ENCODE measurements at places on chromosomes 3 and 15. TPM values are rescaled to one million over a fixed set of nuclear protein-coding genes. Genes with fewer than 3 reads are reported as not detected.
A peak's percentile ranks its signal among the peaks of the same experiment; 100 is the strongest.

Gene HCLS1
- total RNA-seq: not detected

Gene AGBL1
- total RNA-seq: 6.2 TPM

DNA sequence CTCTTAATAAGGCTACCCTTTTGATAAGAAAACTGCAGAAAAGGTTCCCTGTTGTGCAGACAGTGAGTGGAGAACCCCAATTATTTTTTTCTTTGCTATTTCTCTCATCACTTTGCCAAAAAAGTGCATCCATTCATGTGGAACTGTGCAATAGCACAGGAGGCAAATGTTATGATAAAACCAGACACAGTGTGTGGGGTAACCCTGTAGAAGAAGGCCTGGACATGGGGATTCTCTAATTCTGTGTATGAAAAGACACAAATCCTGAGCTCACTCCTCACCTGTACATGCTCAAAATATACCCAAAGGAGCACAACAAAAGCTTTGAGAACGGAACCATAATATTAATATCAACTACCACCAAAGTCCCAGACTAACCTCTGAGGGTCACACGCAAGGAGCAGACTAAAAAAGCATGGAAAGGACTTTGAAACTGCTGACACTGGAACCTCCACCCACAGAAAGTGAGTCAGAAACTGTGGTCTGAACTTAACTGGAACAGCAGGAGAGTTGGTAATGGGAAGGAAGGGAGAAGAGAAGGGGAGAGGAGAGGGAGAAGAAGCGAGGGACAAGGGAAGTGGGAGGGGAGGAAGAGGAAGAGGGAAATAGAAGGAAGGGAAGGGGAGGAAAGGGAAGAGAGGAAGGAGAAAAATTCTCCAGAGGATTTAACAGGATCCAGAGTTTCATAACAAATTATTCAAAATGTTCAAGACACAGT is 299.9 kb downstream of the TBC1D5 start:
- DNase-seq: no peak
- H3K27me3 ChIP-seq: no peaks in the 10 kb centered on the region
- H3K4me1 ChIP-seq: no peaks in the 10 kb centered on the region
- no peak overlapping the region for H3K4me3 ChIP-seq
- no peaks in the 10 kb centered on the region for H3K36me3 ChIP-seq
- H3K27ac ChIP-seq: no peak overlapping the region

- H3K27ac ChIP-seq: no peak overlapping the region
- H3K4me3 ChIP-seq: no peak overlapping the region
- no peaks in the 10 kb centered on the region for H3K36me3 ChIP-seq
- no peaks in the 10 kb centered on the region for H3K27me3 ChIP-seq
- no peaks in the 10 kb centered on the region for H3K4me1 ChIP-seq
These were observed 319.6 kb downstream of the AGBL1 start for GRCh38 chr15:86399041-86399954.

DNA sequence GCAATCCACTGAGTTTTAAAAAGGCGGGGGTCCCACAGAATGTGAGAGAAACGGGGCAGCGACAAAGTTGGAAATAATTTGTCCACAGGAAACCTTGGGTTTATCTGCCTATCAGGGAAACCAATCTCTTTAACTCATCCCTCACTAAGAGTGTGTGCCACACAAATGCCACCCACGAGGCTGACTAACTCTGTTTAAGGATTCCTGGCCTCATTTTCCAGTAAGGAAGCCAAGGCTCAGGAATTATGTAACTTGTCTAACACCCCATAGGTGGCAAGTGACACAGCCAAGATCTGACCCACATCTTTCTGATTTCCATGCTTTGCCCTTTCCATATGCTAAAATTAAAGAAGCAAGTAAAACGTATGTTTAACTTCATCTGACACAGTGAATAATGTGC is 263.2 kb downstream of the CNTN3 start:
- no peak overlapping the region for H3K27ac ChIP-seq
- H3K4me3 ChIP-seq: no peak overlapping the region
- no peak for DNase-seq
- H3K36me3 ChIP-seq: peaks cover 3% of the 10 kb centered on the region
- no peaks in the 10 kb centered on the region for H3K4me1 ChIP-seq
- no peaks in the 10 kb centered on the region for H3K27me3 ChIP-seq

GRCh38 chr15:68812597-68813431 is 7.9 kb downstream of the ANP32A start:
- no peak overlapping the region for H3K4me3 ChIP-seq
- DNase-seq: no peak
- no peaks in the 10 kb centered on the region for H3K27me3 ChIP-seq
- peaks cover 70% of the 10 kb centered on the region for H3K4me1 ChIP-seq
- no peak overlapping the region for H3K27ac ChIP-seq

GRCh38 chr3:69698728-69699127 is 40.5 kb upstream of the MITF start:
- no peaks in the 10 kb centered on the region for H3K4me1 ChIP-seq
- DNase-seq: no peak
- H3K36me3 ChIP-seq: no peaks in the 10 kb centered on the region
- no peak overlapping the region for H3K4me3 ChIP-seq
- H3K27me3 ChIP-seq: no peaks in the 10 kb centered on the region
- no peak overlapping the region for H3K27ac ChIP-seq

- peaks cover 34% of the 10 kb centered on the region for H3K27me3 ChIP-seq
- peaks cover 19% of the 10 kb centered on the region for H3K4me1 ChIP-seq
- no peaks in the 10 kb centered on the region for H3K36me3 ChIP-seq
- H3K4me3 ChIP-seq: peak overlapping the region; percentile 79
- no peak overlapping the region for H3K27ac ChIP-seq
- DNase-seq: no peak
These were observed 2.5 kb upstream of the NLGN1 start for GRCh38 chr3:173395073-173395411.

GRCh38 chr15:71506946-71507345 is 303.4 kb upstream of the NR2E3 start:
- no peaks in the 10 kb centered on the region for H3K36me3 ChIP-seq
- H3K27me3 ChIP-seq: no peaks in the 10 kb centered on the region
- H3K4me1 ChIP-seq: no peaks in the 10 kb centered on the region

- no peak overlapping the region for H3K4me3 ChIP-seq
- H3K36me3 ChIP-seq: no peaks in the 10 kb centered on the region
- no peak for DNase-seq
- H3K27me3 ChIP-seq: no peaks in the 10 kb centered on the region
- no peak overlapping the region for H3K27ac ChIP-seq
These were observed 193.4 kb downstream of the SLC9A9 start for GRCh38 chr3:143654906-143655305.

DNA sequence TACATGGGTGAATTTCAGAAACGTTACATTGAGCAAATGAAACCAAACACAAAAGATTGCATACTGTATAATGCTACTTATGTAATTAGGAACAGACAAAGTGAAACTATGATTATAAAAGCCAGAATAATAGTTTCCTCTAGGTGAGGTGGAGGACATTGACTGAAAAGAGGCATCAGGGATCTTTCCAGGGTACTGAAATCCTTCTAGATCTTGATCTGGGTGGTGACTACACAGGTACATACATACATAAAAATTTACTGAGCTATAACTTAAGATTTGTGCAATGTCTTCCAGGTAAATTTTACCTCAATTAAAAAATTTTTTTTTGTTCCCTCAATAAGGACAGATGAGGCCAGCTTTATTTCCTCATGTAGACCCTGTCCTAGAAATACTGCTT is 665.6 kb upstream of the UBE2E2 start:
- no peak overlapping the region for H3K27ac ChIP-seq
- H3K27me3 ChIP-seq: no peaks in the 10 kb centered on the region
- no peak for DNase-seq
- no peaks in the 10 kb centered on the region for H3K4me1 ChIP-seq
- no peaks in the 10 kb centered on the region for H3K36me3 ChIP-seq

- peaks cover 10% of the 10 kb centered on the region for H3K36me3 ChIP-seq
- no peak overlapping the region for H3K27ac ChIP-seq
- H3K4me1 ChIP-seq: no peaks in the 10 kb centered on the region
- H3K4me3 ChIP-seq: no peak overlapping the region
- H3K27me3 ChIP-seq: no peaks in the 10 kb centered on the region
These were observed 211.1 kb downstream of the SLC9A9 start for GRCh38 chr3:143637133-143637532.

- peaks cover 66% of the 10 kb centered on the region for H3K4me1 ChIP-seq
- no peaks in the 10 kb centered on the region for H3K36me3 ChIP-seq
- H3K27me3 ChIP-seq: no peaks in the 10 kb centered on the region
- no peak overlapping the region for H3K27ac ChIP-seq
These were observed 442.2 kb downstream of the SHQ1 start for GRCh38 chr3:72405943-72406566.

- H3K36me3 ChIP-seq: no peaks in the 10 kb centered on the region
- no peak overlapping the region for H3K4me3 ChIP-seq
- no peaks in the 10 kb centered on the region for H3K27me3 ChIP-seq
- DNase-seq: no peak
- no peak overlapping the region for H3K27ac ChIP-seq
- no peaks in the 10 kb centered on the region for H3K4me1 ChIP-seq
These were observed 10.2 kb upstream of the SLC6A6 start for GRCh38 chr3:14392231-14392630.

DNA sequence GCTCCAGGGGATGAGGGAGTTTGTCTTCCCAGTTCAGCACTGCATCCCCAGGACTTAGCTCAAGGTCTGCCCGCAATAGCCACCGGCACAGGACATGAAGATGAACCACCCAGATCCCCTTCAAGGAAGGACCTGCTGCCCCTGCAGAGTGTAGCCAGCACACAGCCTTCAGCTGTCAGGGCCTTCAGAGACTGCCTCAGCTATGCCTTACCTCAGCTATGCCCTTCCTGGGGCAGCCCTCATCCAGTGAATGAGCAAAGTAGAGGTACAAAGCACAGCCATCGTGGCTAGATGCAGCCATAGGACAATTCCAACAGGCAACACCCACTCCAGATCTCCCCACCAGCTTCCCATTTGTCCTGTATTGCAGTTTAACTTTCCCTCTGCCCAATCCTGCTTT is 291.2 kb upstream of the STT3B start:
- H3K27ac ChIP-seq: no peak overlapping the region
- H3K36me3 ChIP-seq: no peaks in the 10 kb centered on the region
- H3K4me1 ChIP-seq: peaks cover 6% of the 10 kb centered on the region
- no peak for DNase-seq
- no peak overlapping the region for H3K4me3 ChIP-seq

DNA sequence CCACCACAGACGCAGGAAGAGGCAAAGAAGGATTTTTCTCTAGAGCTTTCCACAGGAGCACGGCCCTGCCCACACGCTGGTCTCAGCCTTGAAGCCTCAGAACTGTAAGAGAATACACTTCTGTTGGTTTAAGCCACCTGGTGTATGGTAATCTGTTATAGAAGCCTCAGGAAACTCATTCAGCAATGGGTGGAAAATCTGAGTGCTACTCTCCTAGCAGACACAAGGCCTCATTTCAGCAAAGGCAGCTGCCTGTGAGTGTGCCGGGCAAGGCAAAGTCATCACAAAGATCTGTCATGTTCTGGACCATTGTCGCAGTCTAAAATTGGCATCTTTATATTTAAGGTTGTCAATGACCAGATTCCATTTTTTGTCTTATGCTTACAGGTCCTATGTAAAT is 31.0 kb downstream of the ATP10A start:
- H3K27me3 ChIP-seq: no peaks in the 10 kb centered on the region
- no peak overlapping the region for H3K4me3 ChIP-seq
- no peak overlapping the region for H3K27ac ChIP-seq
- no peaks in the 10 kb centered on the region for H3K36me3 ChIP-seq

DNA sequence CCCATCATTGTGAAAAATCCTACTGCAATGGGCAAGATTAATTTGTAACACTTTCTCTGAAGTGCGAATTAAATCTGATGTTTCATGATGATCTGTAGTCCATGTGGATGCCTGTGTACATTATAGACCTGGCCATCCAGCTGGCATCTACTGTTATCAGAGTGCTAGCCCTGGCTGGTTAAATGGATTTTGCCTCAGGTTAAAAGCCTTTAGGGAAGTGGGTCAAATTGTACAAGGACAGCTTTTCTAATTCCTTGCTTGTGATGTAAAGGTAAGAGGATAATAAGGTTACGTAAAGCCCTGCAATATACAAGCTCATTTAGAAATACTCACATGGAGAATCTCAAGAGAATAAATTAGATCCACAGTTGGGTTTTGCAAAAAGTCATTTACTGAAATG is 138.2 kb downstream of the EPHA3 start:
- no peak for DNase-seq
- H3K4me3 ChIP-seq: no peak overlapping the region
- no peak overlapping the region for H3K27ac ChIP-seq
- H3K4me1 ChIP-seq: peaks cover 17% of the 10 kb centered on the region
- H3K36me3 ChIP-seq: no peaks in the 10 kb centered on the region
- no peaks in the 10 kb centered on the region for H3K27me3 ChIP-seq

DNA sequence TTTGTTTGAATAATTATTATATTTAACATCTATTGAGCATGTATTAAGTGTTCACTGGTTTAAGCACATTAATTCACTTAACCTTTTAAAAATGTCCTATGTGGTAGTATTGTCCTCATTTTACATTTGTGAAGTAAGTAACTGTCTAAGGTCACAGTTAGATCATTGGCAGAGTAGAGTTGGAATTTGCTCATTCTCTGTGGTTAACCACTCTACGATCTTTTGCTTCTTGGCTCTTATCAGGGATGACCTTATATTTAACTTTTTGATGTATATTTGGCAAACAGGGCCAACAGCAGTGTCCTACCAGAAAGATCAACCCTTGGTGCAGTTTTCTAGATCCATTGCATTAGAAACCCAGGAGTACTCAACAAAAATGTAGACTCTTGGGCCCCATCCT is 34.0 kb downstream of the PXK start:
- DNase-seq: no peak
- H3K4me3 ChIP-seq: no peak overlapping the region
- no peaks in the 10 kb centered on the region for H3K36me3 ChIP-seq

DNA sequence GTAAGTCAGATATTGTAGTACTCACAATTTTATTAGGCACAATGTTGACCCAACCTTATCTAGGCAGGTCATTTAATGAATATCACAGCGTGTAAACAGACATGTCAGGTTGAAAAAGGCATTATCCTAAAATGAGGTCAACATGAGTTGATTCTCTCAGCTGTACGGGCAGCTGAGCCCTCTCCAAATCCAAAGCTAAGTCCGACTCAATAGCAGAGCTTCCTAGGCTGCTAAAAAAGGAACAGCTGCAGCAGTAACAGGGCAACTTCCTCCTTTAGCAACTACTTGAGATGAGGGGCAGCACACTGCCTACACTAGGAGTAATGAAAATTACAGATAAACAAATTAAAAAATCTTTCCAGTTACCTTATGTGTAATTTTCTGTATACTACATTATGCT is 189.2 kb downstream of the CADM2 start:
- no peak overlapping the region for H3K4me3 ChIP-seq
- no peak for DNase-seq
- no peaks in the 10 kb centered on the region for H3K36me3 ChIP-seq
- H3K27me3 ChIP-seq: no peaks in the 10 kb centered on the region
- H3K4me1 ChIP-seq: no peaks in the 10 kb centered on the region

Gene OR5K2
- total RNA-seq: not detected

GRCh38 chr3:8575364-8576104 is 69.1 kb downstream of the SSUH2 start:
- H3K4me1 ChIP-seq: no peaks in the 10 kb centered on the region
- no peaks in the 10 kb centered on the region for H3K36me3 ChIP-seq
- no peaks in the 10 kb centered on the region for H3K27me3 ChIP-seq
- H3K27ac ChIP-seq: no peak overlapping the region
- no peak overlapping the region for H3K4me3 ChIP-seq

Gene RBP2
- not detected for total RNA-seq

GRCh38 chr3:71393093-71393492 is 190.4 kb downstream of the FOXP1 start:
- H3K4me1 ChIP-seq: peaks cover 14% of the 10 kb centered on the region
- H3K27ac ChIP-seq: no peak overlapping the region
- no peak for DNase-seq
- no peak overlapping the region for H3K4me3 ChIP-seq

Gene NMNAT3
- 0.95 TPM for total RNA-seq

Gene MASP1
- total RNA-seq: 3.3 TPM

Gene MYNN
- 23.6 TPM for total RNA-seq

GRCh38 chr15:50260969-50261496 is 4.5 kb downstream of the HDC start:
- H3K4me3 ChIP-seq: no peak overlapping the region
- H3K36me3 ChIP-seq: no peaks in the 10 kb centered on the region
- peaks cover 9% of the 10 kb centered on the region for H3K4me1 ChIP-seq
- no peak overlapping the region for H3K27ac ChIP-seq
- no peaks in the 10 kb centered on the region for H3K27me3 ChIP-seq

Gene MAGEL2
- total RNA-seq: 2.5 TPM
